ENCODE measurements at places on chromosomes 11 and 22.
A peak's percentile ranks its signal among the peaks of the same experiment; 100 is the strongest.

DNA sequence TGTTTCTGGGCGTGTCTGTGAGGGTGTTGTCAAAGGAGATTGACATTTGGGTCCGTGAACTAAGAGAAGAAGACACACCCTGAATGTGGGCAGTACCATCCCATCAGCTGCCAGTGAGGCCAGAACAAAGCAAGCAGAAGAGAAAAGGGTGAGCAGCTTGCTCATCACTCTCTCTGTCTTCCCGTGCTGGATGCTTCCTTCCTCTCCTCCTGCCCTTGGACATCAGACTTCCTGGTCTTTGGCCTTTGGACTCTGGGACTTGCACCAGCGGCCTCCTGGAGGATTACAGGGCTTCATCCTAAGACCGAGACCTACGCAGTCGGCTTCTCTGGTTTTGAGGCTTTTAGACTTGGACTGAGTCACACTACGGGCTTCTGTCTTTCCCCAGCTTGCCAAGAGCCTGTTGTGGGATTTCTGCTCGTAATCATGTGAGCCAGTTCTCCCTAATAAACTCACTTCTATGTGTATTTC is 18.8 kb downstream of the APOL2 start:
- peak; percentile 63 for DNase-seq

GRCh38 chr11:121321614-121322243 is 29.2 kb downstream of the SC5D start:
- peak; percentile 70 for DNase-seq

DNA sequence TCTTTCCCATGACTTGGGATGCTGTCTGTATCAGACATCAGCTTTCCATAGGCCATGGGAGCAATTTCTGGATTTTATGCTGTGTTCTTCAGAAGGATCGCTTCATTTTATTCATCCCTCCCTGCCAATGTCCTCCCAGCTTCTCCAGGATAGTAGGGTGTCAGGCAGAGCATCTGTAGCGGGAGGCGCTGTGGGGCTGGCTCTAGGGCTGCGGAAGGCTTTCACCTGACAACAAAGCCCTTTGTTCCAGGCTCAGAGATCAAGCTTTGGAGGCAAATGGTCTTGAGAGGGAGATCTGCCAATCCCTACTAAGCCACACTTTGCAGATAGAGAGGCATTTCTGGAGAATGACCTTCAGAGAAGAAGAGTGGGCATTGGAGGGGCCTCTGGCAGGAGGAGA is 29.5 kb upstream of the FTH1 start:
- DNase-seq = no peak

DNA sequence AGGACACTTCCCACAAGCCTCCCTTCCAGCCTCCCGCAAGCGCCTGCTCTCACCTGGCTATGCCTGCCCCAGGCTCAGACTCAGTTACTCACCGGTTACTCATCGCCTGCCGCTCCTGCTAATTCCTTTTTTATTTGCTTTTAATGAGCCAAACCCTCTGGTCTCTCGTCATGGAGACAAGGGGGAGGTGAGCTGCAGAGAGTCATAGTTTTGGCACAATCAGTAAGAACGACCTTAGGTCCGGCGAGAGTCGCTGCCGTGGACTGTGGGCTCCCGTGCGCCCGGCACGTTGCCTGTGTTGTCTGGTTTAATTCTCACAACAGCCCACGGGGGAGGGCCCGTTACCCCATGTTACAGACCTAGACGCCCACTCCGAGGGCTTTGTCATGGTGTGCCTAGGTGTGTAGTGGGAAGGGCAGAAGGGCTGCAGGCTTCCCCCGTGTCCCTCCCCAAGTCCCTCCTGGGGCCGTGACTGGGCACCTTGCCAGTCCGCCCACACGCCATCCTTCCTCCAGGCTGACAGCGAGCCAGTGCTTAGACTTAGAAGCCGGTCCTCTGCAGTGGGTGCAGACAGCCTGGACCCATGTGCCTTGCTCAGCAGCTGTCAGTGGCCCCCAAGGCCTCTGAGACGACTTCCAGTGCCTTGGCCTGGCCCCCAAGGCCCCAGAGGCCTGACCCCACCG is 42.2 kb downstream of the WNT7B start:
- peak; percentile 20 for DNase-seq

GRCh38 chr11:45859661-45860140 is 12.4 kb downstream of the CRY2 start:
- DNase-seq = no peak

- DNase-seq = no peak
These were observed 77.1 kb downstream of the LINC01488 start for GRCh38 chr11:69558519-69558941.

- DNase-seq = peak; percentile 70
These were observed 157.1 kb downstream of the FBXO7 start for GRCh38 chr22:32631507-32632255.

- no peak for DNase-seq
These were observed 420.7 kb upstream of the CADM1 start for GRCh38 chr11:115924744-115925567.

GRCh38 chr11:3984896-3985295 is 109.7 kb upstream of the RRM1 start:
- DNase-seq = peak; percentile 85

DNA sequence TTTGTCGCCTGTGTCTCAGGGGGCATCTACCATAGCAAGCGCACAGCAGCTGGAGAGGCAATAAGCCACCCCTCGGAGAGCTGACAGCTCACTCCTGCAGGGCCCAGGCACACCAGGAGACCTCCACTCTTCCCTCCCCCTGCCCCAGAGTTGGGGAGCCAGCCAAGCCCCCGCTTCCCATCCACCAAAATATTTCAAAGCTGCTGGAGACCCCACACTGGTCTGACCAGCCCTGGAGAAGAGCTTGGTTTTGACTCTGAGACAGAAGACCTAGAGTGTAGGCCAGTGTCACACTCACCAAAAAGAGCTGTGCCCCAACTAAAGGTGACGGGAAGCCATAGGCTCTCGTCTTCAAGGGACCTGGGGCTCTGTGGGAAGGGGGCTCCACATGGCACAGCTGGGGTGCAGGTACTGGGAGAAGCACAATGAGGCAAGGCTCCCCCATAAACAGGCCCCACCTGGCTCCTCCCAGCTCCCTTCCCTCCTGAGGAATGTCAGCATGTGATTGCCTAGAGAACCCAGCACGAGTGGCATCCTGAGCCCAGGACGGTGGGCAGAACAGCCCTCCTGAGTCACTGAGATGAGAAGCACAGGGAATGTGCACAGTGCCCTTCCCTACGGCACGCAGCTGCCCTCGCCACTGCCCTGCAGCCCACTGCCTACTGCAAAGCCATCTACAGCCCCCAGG is 5.8 kb upstream of the GNAZ start:
- DNase-seq = no peak
